SJCRH30 (cell line): ENCODE measurements at places on chromosomes 3 and 15. TPM values are rescaled to one million over a fixed set of nuclear protein-coding genes. Genes with fewer than 3 reads are reported as not detected.

DNA sequence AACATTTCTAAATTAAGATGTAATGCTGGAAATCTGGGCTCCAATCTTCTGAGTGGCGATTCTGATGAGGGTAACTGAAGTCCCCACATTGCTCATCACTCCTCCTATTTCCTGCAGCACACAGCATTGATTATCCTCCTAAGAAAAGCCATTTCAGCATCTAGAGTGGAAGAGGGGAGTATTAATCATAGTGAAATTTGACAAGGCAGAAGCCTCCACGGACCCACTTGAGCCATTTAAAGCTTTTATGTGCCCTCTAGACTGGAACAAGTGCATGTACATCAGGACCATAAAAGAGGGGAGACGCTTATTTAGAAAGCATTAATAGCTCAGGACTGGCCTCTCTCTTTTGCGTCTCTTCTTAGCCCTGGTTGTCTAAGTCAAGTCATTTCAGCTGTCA lies 25.8 kb downstream of the AQP9 start:
- no peak for DNase-seq
- H3K27me3 ChIP-seq, result no peaks in the 10 kb centered on the region
- H3K36me3 ChIP-seq, result no peaks in the 10 kb centered on the region

- peak; percentile 65 for DNase-seq
- H3K27me3 ChIP-seq, result no peaks in the 10 kb centered on the region
- H3K36me3 ChIP-seq, result no peaks in the 10 kb centered on the region
- H3K4me1 ChIP-seq, result peaks cover 5% of the 10 kb centered on the region
- no peak overlapping the region for H3K27ac ChIP-seq
Observed at GRCh38 chr3:11720304-11720898, 76.7 kb upstream of the VGLL4 start.

DNA sequence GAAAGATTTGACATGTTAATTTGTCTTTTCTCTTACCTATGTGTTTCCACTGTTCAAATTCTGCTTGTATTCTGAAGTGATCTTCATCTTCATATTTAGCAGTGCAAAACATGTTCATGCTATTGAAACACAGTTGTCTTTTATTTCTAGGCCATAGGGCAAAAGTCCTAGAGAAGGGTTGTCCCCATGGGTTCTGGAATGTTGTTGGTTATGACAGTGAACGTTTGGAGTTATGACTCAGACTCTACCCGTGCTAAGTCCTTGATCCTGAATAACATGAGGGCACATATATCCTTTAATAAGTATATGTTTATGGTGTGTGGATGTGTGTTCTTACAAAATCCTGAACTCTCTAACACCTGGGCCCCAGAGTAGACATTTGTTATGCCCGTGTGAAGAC lies 23.0 kb upstream of the ARPP21 start:
- no peaks in the 10 kb centered on the region for H3K4me1 ChIP-seq
- DNase-seq, result peak; percentile 1
- no peaks in the 10 kb centered on the region for H3K36me3 ChIP-seq
- H3K27me3 ChIP-seq, result no peaks in the 10 kb centered on the region
- H3K27ac ChIP-seq, result no peak overlapping the region

DNA sequence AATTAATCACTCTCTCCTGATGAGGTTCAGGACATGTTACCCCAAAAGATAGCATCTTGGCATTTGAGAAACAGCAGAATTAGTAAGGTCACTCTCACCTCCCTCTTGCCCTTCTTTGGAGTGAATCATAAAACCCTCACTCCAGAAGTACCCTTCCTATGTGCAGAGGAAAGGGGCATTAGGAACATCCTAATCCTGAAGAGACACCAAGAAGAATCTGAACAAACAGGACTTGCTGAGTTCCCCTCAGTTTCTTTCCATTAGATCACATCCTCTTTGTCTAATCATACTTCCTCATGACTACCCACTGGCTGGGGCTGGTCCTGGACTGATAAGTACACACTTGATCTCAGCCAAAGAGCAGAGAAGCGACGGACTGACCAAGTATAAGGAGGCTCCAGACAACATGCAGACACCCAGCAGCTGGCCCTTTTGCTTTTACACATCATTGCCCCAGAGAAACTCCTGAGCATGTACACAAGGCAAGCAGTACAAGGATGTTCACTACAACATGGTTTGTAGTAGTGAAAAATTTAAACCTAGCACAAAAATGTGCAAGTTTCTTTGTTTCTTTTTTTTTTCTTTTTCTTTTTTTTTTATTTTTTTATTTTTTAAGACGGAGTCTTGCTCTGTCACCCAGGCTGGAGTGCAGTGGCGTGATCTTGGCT lies 15.0 kb upstream of the TM6SF1 start:
- H3K4me1 ChIP-seq, result no peaks in the 10 kb centered on the region
- H3K36me3 ChIP-seq, result no peaks in the 10 kb centered on the region
- DNase-seq, result no peak

GRCh38 chr15:33007303-33007855 lies 187.1 kb downstream of the FMN1 start:
- H3K4me1 ChIP-seq, result peaks cover 29% of the 10 kb centered on the region
- no peak overlapping the region for H3K4me3 ChIP-seq
- H3K27ac ChIP-seq, result peak overlapping the region; percentile 74; the same call in 1 of the 2 replicates
- H3K27me3 ChIP-seq, result no peaks in the 10 kb centered on the region

Gene RAB6B
- total RNA-seq, result 0.58 and 1.4 TPM in 2 replicates

- no peaks in the 10 kb centered on the region for H3K27me3 ChIP-seq
- no peak overlapping the region for H3K27ac ChIP-seq
- no peaks in the 10 kb centered on the region for H3K36me3 ChIP-seq
- H3K4me1 ChIP-seq, result no peaks in the 10 kb centered on the region
Observed at GRCh38 chr3:160707187-160707794, 30.3 kb downstream of the ARL14 start.

- no peak overlapping the region for H3K27ac ChIP-seq
- H3K4me3 ChIP-seq, result no peak overlapping the region
- peak; percentile 80 for DNase-seq
Observed at GRCh38 chr15:65318870-65319356, 14.4 kb downstream of the RNU5B-1 start.

Gene ABHD5
- 7.9 and 11.2 TPM in 2 replicates for total RNA-seq

Gene MYZAP
- 13.0 and 15.9 TPM in 2 replicates for total RNA-seq

Gene PLA1A
- 1.2 and 1.4 TPM in 2 replicates for total RNA-seq

DNA sequence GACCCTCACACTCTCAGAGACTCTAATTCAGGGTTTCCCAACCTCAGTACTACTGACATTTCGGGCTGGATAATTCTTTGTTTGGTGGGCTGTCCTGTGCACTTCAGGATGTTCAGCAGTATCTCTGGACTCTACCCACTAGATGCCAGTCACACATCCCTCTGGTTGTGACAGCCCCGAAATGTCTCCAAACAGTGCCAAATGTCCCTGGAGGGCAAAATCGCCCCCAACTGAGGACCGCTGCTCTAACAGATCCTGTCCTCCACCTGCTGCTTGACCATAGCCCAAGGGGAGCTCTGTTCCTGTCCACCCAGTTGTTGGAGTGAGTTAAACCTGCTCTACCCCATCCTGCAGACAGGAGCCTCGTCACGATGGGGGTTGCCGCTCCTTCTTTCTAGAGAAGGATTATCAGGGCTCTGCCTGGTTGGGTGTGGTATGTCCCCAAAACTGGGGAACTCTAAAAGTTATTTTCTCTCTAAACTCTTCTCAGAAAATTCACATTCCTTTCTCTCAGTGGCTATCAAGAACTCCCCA lies 85.6 kb upstream of the PSMD6 start:
- no peak for DNase-seq
- no peak overlapping the region for H3K4me3 ChIP-seq
- H3K27ac ChIP-seq, result peak overlapping the region; percentile 85
- peaks cover 17% of the 10 kb centered on the region for H3K4me1 ChIP-seq
- no peaks in the 10 kb centered on the region for H3K36me3 ChIP-seq

- H3K4me3 ChIP-seq, result no peak overlapping the region
- H3K4me1 ChIP-seq, result peaks cover 23% of the 10 kb centered on the region
- no peaks in the 10 kb centered on the region for H3K27me3 ChIP-seq
- H3K36me3 ChIP-seq, result no peaks in the 10 kb centered on the region
- no peak for DNase-seq
- H3K27ac ChIP-seq, result no peak overlapping the region
Observed at GRCh38 chr3:149332227-149332765, 1.1 kb downstream of the TM4SF18 start.

- peak overlapping the region; percentile 67 for H3K4me3 ChIP-seq
- peak overlapping the region; percentile 89 for H3K27ac ChIP-seq
- H3K36me3 ChIP-seq, result peaks cover 5% of the 10 kb centered on the region; the same call in 1 of the 2 replicates
- H3K27me3 ChIP-seq, result no peaks in the 10 kb centered on the region
- DNase-seq, result peak; percentile 49
Observed at GRCh38 chr3:79765911-79766310, 1.9 kb downstream of the ROBO1 start.

- H3K36me3 ChIP-seq, result no peaks in the 10 kb centered on the region
- H3K4me3 ChIP-seq, result no peak overlapping the region
- peaks cover 7% of the 10 kb centered on the region; the same call in 1 of the 2 replicates for H3K4me1 ChIP-seq
- H3K27ac ChIP-seq, result no peak overlapping the region
Observed at GRCh38 chr15:58864602-58865424, 68.7 kb downstream of the SLTM start.

GRCh38 chr15:48373821-48374451 lies 42.7 kb downstream of the DUT start:
- DNase-seq, result no peak
- peaks cover 10% of the 10 kb centered on the region; the same call in 1 of the 2 replicates for H3K4me1 ChIP-seq

Gene GOLGA8H
- 1.2 and 2.1 TPM in 2 replicates for total RNA-seq

GRCh38 chr3:112466020-112466419 lies 33.3 kb downstream of the BTLA start:
- H3K27ac ChIP-seq, result no peak overlapping the region
- H3K4me3 ChIP-seq, result no peak overlapping the region
- no peaks in the 10 kb centered on the region for H3K36me3 ChIP-seq
- H3K27me3 ChIP-seq, result no peaks in the 10 kb centered on the region
- H3K4me1 ChIP-seq, result peaks cover 5% of the 10 kb centered on the region; the same call in 1 of the 2 replicates

Gene CHRNA7
- 7.7 and 8.9 TPM in 2 replicates for total RNA-seq

Gene CCR3
- total RNA-seq, result not detected in 2 replicates

- peaks cover 47% of the 10 kb centered on the region for H3K36me3 ChIP-seq
- no peak for DNase-seq
- no peak overlapping the region for H3K27ac ChIP-seq
- no peak overlapping the region for H3K4me3 ChIP-seq
Observed at GRCh38 chr3:170117134-170117533, 64.4 kb downstream of the PHC3 start.

- H3K4me3 ChIP-seq, result no peak overlapping the region
- H3K27ac ChIP-seq, result no peak overlapping the region
- no peaks in the 10 kb centered on the region for H3K4me1 ChIP-seq
Observed at GRCh38 chr15:89777782-89778380, 1.7 kb downstream of the MESP2 start.

Gene DIS3L
- 123 and 138 TPM in 2 replicates for total RNA-seq

Gene TRNT1
- total RNA-seq, result 26.3 and 34.3 TPM in 2 replicates

Gene HESX1
- total RNA-seq, result 1.5 and 1.7 TPM in 2 replicates

DNA sequence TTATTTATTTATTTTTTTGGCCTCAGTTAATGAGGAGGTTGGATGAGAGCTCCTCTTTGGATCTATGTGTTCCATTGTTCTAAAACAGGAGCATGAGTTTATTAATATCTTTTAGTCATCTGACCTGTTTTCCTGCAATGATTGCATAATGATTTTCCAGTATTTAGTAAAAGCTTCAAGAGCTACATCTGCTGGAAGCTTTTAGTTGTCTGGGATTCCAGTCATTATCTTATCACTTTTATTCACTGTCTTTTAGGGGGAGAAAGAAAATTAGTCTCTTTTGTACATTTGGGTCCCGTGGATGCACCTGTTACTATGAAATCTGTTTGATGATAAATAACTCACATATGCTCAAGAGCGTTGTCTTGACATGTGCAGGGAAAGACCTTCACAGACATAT lies 1270.0 kb downstream of the ROBO1 start:
- no peak overlapping the region for H3K27ac ChIP-seq
- H3K36me3 ChIP-seq, result no peaks in the 10 kb centered on the region
- DNase-seq, result peak; percentile 35
- no peaks in the 10 kb centered on the region for H3K27me3 ChIP-seq
- H3K4me3 ChIP-seq, result no peak overlapping the region
- H3K4me1 ChIP-seq, result 0 out of 2 replicates have a peak, but pooled peaks cover 5% of the 10 kb centered on the region

Gene ZSCAN2
- total RNA-seq, result 10.5 and 16.4 TPM in 2 replicates

- no peaks in the 10 kb centered on the region for H3K36me3 ChIP-seq
- no peaks in the 10 kb centered on the region for H3K27me3 ChIP-seq
- no peak for DNase-seq
- no peak overlapping the region for H3K27ac ChIP-seq
- H3K4me3 ChIP-seq, result no peak overlapping the region
- no peaks in the 10 kb centered on the region for H3K4me1 ChIP-seq
Observed at GRCh38 chr3:172448661-172449465, 607 bp upstream of the GHSR start.

GRCh38 chr3:117261983-117262421 lies 552.4 kb downstream of the TUSC7 start:
- H3K4me1 ChIP-seq, result no peaks in the 10 kb centered on the region
- no peaks in the 10 kb centered on the region for H3K36me3 ChIP-seq
- no peak overlapping the region for H3K4me3 ChIP-seq
- H3K27me3 ChIP-seq, result peaks cover 3% of the 10 kb centered on the region; the same call in 1 of the 2 replicates
- no peak overlapping the region for H3K27ac ChIP-seq
- DNase-seq, result no peak

Gene FANCD2OS
- total RNA-seq, result not detected in 2 replicates

GRCh38 chr3:150751781-150752263 lies 11.1 kb downstream of the SIAH2 start:
- DNase-seq, result no peak
- H3K4me3 ChIP-seq, result no peak overlapping the region
- H3K27me3 ChIP-seq, result no peaks in the 10 kb centered on the region

- H3K27ac ChIP-seq, result no peak overlapping the region
- DNase-seq, result no peak
- no peak overlapping the region for H3K4me3 ChIP-seq
- no peaks in the 10 kb centered on the region for H3K4me1 ChIP-seq
- no peaks in the 10 kb centered on the region for H3K27me3 ChIP-seq
Observed at GRCh38 chr3:102712896-102713295, 278.1 kb downstream of the ZPLD1 start.

GRCh38 chr3:168548719-168549118 lies 453.0 kb upstream of the GOLIM4 start:
- H3K4me1 ChIP-seq, result no peaks in the 10 kb centered on the region
- no peaks in the 10 kb centered on the region for H3K27me3 ChIP-seq
- no peaks in the 10 kb centered on the region for H3K36me3 ChIP-seq
- no peak overlapping the region for H3K4me3 ChIP-seq
- DNase-seq, result no peak

Gene DLG1
- total RNA-seq, result 64.4 and 75.1 TPM in 2 replicates

- peaks cover 18% of the 10 kb centered on the region for H3K4me1 ChIP-seq
- no peak for DNase-seq
- H3K27ac ChIP-seq, result peak overlapping the region; percentile 22; the same call in 1 of the 2 replicates
- no peaks in the 10 kb centered on the region for H3K36me3 ChIP-seq
Observed at GRCh38 chr3:55615694-55616295, 128.7 kb upstream of the WNT5A start.

- H3K4me1 ChIP-seq, result no peaks in the 10 kb centered on the region
- H3K4me3 ChIP-seq, result no peak overlapping the region
- no peaks in the 10 kb centered on the region for H3K36me3 ChIP-seq
- H3K27ac ChIP-seq, result no peak overlapping the region
- H3K27me3 ChIP-seq, result no peaks in the 10 kb centered on the region
- no peak for DNase-seq
Observed at GRCh38 chr3:120646771-120647432, 35.1 kb downstream of the HGD start.

Gene GASK1A
- total RNA-seq, result not detected in 2 replicates

GRCh38 chr3:65627062-65627461 lies 411.7 kb downstream of the MAGI1 start:
- H3K36me3 ChIP-seq, result no peaks in the 10 kb centered on the region
- H3K27me3 ChIP-seq, result no peaks in the 10 kb centered on the region
- no peaks in the 10 kb centered on the region for H3K4me1 ChIP-seq
- no peak overlapping the region for H3K4me3 ChIP-seq

Gene TRANK1
- under 0.01 and 0.12 TPM in 2 replicates for total RNA-seq
